ENCODE measurements at places on chromosomes 6 and 20.

DNA sequence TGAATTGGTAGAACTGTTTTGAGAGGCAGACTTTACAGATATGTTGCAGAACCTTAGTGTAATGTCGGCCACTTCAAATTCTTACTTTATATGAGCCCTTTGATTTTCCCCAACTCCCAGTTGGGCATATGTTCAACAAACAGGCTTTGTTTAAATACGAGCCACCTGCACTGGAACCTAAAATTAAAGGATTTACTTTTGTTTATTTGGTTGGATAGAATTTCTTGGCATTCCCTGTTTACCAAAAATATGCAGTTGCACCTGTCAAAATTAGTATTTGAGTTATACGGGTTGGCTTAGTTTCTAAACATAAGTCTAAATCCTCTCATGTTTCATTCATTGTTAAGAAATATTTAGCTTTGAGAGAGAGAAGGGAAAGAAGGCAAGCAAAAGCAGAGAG lies 2.4 kb upstream of the GLYATL3 start:
- DNase-seq: no peak

DNA sequence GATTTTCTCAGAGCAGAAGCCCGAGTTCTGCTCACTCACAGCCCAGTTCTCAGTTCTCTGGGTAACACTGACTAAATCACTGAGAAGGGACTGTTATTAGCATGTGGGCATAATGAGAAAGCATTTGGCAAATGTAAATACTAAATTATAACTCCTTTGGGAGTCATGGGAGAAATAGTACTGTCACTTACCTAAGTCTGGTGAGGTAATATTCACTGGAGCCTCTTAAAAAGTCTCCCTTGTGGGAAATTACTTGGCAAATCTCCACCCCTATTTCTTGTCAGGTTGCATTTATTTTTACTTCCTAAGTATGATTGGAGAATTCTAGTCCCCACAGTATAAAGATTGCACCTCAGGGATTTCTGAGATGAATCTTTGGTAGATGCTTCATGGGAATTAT lies 254.3 kb downstream of the SLC35F1 start:
- no peak for DNase-seq

GRCh38 chr20:50744143-50744792 lies 12.9 kb downstream of the PARD6B start:
- DNase-seq: peak; percentile 74

GRCh38 chr6:7911345-7911725 lies 747 bp upstream of the TXNDC5 start:
- peak; percentile 11 for DNase-seq

DNA sequence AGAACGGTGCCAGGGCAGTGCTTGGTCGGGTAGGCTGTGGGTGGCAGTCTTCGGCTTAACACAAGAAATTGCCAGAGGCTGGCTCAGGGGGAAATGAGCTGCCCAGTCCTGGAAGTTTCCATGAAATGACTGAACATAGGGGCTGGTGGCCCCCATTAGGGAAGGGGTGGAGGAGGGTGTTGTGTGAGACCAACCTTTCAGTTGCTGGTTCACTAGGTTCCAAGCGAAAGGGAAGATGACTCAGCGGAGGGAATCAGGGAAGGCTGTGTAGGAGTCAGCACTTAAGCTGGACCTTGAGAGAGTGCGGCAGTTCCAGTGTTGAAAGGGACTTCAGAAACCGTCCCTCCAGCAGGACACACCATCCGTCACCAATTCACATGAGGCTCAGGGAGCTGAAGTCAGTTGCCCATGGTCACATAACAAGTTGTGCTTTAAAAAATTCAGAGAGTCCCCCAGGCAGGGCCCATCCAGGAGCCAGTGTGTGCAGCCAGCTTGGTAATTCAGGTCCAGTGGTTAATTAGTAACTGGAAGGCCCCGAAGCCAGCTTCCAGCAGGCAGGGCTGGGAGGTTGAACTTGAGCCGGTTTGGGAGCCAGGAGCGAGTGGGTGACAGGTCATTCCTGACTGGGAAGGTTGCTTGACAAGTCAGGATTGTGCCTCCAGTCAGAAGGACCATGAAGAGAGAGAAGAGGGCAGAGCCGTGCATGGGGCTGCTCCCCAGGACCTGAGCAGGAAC lies at the start of gene SGK2:
SGK2 (plus strand) TSS at position 616 of the 735 bp plus-strand sequence. CDS start 7,469 bp downstream, outside the sequence.
- DNase-seq: no peak

- no peak for DNase-seq
Observed at GRCh38 chr6:81331526-81331925, 421.0 kb downstream of the TENT5A start.

DNA sequence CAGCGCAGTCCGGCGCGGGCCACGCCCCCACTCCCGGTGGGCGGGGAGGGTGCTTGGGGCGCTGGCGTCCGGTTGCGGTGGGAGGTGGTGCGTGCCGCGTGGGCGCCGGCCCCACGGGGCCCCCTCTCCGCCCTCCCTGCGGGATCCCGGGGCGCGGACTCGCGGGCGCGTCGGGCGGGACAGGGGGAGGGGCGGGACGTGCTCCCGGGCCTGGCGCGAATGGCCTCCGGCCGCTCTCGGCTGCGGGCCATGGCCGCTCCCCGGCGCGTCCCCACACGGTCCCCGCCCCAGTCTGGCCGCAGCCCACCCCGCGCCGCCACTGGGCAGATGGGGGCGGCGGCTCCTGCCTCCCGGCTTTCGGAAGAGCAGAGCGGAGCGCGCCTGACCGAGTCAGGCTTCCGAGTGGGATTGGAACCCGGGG lies 771 bp upstream of the PPP1R3G start:
- no peak for DNase-seq

GRCh38 chr20:12067686-12068085 lies 150.0 kb downstream of the BTBD3 start:
- DNase-seq: peak; percentile 17

All from cerebellar cortex (tissue), 1 donor.